Brain pericyte (primary cell): ENCODE measurements at places on chromosomes 11 and 22.

DNA sequence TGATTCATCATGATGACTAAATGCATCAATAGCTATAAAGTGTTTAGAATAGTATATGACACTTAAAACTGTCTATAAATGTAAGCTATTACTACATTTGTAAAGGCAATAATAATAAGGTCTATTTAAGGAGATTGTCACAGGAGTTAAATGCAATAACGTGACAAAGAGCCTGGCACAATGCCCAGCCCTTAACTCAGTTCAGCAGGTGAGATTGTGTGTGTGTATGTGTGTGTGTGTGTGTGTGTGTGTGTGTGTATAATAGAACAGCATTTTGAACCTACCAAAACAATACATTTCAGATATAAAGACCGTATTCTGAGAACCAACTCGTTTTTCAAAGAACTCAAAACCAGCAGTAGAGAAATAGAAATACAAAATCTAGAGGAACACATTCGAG is 177.5 kb downstream of the MYO18B start:
- no peak for DNase-seq

DNA sequence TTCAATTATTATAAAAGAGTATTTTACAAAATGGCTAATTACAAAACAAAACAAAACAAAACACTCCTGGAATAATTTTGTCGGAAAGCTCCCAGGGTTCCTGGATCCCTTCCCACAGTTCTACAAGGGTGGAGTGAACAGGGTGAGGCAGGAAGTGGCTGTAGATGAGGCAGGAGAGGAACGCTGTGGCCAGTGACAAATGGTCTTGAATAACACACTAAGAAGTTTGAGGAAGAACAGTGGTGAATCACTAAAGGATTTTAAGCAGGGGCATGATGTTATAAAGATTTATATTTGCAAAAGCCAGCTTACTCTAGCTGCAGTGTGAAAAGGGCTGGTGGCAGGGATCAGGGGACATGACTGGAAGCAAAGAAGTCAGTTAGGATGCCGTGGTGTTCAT is 33.8 kb upstream of the APOA1 start:
- no peak for DNase-seq

DNA sequence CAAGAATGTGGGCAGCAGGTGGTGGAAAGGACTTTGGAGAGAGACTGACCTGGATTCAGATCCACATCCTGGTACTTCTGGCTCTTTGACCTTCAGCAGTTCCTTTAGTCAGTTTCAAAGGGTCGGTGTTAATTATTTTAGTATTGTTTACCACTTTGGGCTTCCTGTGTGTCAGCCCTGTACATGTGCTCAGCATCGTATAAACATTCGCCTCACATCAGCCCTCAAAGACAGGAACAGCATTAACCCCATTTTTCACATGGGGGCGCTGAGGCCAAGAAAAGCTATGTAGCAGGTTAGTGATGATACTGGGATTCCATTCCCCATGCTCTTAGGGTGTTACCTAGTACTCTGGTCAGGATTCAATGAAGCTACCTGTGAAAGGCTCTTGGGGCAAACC is 72.1 kb upstream of the YWHAH start:
- DNase-seq, result no peak

DNA sequence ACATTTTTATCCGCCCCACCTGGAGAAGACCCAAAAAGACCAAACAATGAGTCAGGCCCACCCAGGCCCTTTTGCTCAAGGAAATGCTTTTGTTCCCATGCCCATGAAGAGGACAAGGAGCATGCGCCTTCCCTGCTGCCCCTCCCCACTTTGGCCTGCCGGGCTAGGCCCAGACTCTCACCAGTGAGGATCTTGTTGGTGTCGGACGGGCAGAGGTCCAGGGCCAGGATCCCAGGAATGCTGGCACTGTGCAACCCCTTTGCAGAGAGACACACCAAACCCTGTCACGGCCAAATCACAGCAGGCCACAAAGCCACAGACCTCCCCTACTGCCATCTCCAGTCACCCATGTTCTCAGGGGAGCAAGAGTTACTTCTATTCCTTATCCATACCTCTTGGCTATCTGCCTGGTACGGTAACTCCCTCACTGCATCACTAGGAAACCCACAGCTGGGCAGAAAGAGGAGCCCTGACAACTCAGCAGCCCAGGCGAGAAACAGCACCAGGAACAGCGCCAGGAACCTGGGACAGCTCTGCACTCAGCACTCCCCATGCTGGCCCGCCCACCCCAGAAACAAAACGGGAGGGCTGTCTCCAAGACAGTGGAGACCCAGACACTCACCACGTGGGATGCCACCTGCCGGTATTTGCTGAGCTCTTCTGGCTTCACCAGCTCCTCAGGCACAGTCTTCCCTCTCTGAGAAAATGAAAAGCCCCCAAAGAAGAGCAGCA is 5.5 kb downstream of the PRPF19 start:
- no peak for DNase-seq

DNA sequence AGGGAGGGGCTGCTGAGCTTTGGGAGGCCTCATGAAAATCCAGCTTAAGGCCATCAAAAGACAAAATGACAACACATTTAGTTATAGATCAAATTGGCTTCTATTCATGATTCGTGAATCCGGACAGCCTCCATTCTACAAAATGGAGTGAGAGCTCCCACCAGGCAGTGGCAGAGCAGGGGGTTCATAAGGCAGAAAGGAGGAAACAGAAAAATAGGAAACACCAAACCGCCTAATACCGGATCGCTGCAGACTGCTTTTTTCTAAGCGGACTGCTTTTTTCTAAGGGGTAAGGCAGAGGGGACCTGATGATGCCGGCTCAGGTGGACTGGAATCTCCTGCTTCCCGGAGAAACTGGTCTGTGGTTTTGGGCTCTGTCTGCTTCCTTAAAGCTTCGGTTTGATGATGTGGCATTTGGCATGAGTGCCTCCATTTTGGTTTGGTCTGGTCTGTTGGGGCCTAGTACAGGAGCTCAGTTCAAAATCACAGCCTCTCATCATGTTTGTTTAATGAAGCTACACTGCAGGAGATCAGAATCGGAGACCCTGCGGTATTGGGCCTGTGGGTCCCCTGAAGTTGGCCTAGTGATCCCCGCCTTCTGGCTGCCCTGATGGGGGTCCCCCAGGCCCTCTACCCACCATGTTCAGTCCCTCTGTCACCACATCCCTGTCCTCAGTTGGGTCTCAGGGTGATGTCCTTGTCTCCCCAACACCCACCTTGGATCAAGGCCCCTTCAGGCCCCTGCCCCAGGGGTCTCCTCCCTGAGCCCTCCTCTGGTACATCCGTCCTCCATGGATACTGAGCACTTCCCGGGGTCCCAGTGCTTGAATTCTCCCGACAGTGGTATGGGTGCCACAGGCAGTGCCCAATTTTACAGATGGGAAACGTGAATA is 1.2 kb downstream of the ALDH3B1 start:
- DNase-seq, result no peak

GRCh38 chr11:34143048-34143447 is 37.6 kb downstream of the NAT10 start:
- DNase-seq, result no peak

GRCh38 chr11:132779497-132779896 is 752.8 kb downstream of the OPCML start:
- no peak for DNase-seq

DNA sequence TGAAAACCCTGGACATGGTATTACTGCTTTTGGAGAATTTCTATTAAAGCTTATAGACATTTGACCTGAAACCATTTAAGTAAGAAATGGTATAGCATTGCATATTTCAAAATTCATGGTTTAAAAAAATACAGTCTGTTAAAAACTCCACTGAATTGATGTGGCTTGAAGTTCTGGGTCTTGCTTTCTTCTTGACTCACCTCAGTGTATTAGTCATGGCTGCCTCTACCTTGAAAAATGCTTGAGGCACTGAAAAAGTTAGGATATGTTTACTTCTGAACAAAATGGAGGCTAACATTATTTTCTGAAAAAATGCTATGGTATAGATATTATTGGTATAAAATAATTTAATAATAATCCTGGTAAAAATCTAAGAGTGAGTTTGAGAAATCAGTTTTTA is 349.2 kb downstream of the AASDHPPT start:
- DNase-seq, result no peak

GRCh38 chr11:1323774-1324173 is 14.3 kb upstream of the TOLLIP start:
- no peak for DNase-seq

DNA sequence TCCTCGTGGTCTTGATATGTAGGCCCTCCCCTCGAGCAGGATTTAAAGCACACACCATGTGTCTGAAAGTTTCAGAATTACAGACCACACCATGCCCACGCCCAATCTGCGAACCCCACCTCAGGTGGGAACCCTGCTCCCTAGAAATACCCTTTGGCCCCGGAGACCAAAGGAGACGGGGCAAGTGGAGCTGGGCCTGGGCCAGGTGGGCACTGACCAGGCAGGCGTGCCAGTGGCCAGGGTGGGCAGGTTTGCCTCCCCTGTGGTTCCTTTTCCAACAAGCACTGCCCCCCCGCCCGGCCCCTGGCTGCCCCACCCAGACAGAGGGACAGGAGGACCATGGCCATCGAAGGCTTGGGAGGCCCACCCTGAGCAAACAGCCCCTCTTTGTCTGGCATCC is 400.4 kb downstream of the TBC1D22A start:
- DNase-seq, result no peak

- no peak for DNase-seq
Measured at GRCh38 chr11:62788991-62789390, 1.8 kb downstream of the TMEM179B start.

DNA sequence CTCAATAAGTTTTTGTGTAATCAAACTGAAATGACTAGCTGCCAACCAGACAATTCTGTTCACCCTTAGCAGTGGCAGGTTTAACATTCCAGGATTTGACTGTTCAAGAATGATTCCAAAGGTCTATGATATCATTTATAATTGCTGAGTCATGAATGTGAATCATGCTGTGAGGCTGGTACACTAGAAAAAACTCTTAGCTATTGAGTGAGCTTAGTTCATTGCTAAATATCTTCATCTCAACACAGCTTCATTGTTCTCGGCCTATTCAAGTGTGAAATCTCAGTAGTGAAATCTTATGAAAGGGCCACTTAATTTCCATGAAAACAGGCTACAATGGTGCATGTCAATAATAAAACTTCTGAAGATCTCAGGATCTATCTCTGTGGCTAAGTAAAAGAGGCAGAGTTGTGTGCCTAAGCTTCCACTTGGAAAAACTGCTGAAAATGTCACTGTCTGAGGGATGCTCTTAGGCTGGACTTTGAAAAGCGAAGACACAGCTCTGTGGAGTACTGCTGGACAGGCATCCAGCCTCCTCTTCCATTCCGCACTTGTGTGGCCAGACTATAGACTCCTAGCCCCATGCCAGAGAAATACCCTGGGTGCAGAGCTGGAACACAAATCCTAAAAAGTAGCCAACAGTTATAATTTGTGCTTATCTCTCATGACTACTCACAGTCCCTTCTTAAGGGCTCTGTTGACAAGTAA is 12.8 kb downstream of the AQP11 start:
- DNase-seq, result no peak

DNA sequence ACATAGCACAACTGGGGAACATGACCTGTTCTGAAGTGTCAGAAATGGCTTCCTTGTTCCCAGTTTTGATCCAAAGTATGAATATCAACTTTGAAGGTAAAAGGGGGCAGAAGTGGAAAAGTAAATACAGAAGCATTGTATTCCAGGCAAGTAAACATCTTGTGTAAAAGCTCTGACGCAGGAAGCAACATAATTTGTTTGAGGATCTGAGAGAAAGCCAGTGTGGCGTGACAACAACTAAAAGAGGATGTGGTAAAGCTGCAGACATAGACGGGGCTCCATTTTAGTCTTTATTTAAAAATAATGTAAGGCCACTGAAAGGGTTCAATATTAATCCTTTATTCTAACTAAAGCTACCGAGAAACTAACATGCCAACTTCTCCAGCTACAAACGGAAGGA is 310.2 kb downstream of the DLG2 start:
- DNase-seq, result no peak

- DNase-seq, result no peak
Measured at GRCh38 chr11:88345408-88345807, 7.9 kb upstream of the CTSC start.

GRCh38 chr11:35419830-35420333 is 524 bp upstream of the SLC1A2 start:
- DNase-seq, result no peak

DNA sequence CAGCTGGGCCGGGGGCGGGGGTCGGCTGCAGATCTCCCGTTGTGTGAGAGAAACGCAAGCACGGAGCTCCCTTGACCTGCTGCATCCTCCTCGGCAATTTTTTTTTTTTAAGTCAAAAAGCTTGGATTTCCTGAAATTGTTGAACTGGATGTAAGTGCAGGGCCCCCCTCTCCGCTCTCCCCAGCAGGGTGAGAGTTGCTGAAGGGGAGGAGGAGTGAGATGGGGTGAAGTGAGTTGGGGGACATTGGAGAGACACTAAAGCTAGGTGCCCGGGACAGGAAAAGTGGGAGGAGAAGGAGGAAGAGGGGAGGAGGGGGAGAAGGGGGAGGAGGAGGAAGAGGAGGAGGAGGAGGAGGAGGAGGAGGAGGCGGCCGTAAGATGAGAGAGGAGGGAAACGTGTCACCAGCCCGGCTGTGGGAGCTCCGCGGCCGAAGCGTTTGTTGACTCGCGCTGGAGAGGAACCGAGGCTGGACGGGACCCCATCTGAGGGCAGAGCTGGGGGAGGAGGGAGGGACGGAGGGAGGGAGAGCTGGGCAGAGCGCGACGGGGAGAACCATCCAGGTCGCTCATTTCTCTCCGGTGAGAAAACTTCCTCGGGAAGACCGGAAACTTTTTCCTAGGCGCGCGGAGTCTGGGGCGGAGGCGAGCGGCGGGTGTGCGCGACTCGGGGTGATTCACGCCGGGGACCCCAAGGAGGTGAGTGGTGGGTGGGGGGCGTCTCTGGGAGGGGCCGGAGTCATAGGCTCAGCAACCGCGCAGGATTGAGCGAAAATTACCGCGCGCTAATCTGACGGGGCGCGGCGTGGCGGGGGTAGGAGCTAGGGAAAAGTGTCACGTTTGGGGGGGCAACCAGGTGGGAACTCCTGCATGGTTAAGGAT is 80.2 kb downstream of the PRR5L start:
- no peak for DNase-seq

DNA sequence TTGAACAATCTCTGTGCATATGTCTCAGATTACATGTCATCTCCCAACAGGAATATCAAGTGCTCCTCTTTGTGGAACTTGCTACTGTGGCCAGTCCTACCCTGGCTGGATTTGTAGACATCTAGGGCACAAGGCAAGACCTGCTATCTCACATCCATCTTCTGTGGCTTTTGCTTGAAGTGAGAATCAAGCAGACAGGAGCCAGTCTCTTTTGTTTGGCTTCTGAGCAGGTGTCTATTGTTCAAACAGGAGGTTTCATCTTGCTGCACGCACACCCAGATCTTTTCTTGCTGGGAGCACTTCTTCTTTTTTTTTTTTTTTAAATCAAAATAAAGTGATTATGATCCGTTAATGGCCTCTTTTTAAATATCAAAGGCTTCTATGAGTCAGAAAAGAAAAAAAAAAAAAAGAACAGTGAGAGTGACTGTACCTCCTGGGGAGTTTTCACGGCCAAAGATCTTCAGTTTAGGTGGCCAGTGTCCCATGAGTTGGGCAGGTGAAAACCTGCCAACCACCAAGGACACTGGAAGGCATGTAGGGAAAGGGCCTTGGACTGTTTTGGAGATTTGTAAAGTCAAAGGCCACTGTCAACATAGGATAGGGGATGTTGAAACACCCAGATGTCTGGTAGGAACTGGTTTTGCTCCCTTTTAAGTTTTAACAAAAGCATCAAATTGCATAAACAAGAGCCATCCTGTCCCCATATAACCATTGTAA is 78.1 kb downstream of the CD44 start:
- DNase-seq, result no peak
